ENCODE measurements at places on chromosomes 1 and 21.

DNA sequence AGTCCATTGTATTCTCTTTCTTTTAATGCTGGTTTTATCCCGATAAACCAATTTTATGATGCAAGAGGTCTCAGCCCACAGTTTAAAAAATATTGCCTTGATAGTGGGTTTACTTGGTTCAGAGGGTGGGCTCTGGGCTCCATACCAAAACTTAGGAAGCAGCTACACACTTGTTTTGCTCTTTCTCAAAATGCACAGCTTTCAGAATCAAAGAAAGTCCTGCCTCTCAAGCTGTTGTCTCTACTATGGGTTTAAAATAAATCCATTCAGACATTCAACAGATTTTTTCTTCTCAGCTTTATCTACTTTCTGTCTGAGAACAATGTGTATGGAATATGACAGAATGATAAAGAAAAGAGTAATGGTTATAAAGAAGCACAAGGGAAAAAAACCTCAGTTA, 14.8 kb upstream of the HHAT start:
- DNase-seq: no peak

- no peak for DNase-seq
Measured at GRCh38 chr1:6281511-6282402, 20.9 kb upstream of the GPR153 start.

- no peak for DNase-seq
Measured at GRCh38 chr1:201715801-201716741, 112.9 kb upstream of the IPO9 start.

DNA sequence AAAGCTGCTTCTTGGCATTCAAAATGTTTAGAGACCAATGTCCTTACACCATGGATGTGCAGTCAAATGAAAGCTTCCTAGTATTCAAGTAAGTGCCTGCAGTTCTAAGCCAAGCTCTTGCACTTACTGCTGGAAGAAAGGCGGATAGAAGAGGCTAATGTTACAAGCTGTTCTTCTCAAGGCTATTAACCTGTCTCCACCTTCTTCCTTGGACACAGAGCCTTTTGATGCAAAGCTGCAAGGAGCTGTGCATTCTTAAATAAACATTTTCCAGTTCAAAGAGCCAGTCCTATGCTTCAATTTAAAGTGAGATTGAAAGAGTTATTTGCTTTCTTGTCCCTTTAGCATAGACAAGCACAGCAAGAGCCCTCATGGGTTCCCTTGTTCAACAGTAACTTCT, 167.9 kb upstream of the RUNX1 start:
- DNase-seq: no peak

All from occipital lobe (tissue), 3 donors.